ENCODE measurements at places on chromosomes 3 and 15.

DNA sequence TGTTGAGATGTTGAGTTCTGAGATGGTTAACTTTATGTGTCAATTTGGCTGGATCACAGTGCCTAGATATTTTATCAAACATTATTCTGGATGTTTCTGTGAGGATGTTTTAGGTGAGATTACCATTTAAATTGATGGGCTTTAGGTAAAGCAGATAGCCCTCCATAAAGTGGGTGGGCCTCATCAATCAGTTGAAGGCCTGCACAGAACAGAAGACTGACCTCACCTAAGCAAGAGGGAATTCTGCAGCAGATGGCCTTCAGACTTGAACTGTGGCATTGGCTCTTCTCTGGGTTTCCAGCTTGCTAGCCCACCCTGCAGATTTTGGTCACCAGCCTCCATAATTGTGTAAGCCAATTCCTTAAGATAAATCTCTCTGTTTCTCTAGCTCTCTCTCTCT is 260.4 kb upstream of the VEPH1 start:
- DNase-seq, result no peak

DNA sequence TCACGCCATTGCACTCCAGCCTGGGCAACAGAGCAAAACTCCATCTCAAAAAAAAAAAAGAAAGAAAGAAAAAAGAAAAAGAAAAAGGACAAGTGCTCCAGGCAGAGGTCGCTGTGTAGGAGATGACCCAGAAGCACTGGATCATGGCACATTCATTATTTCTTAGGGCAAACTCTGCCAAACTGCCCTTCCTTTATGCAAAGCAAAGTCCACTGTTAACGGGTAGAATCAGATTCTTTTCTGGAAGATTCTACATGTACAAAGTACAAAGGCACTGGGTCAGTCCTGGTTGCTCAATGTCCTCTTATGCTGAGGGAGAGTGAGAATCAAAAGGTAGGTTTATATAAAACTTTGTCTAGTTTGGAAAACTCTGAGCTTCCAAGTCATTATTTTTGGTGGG is 144.9 kb downstream of the FEZF2 start:
- DNase-seq, result no peak

DNA sequence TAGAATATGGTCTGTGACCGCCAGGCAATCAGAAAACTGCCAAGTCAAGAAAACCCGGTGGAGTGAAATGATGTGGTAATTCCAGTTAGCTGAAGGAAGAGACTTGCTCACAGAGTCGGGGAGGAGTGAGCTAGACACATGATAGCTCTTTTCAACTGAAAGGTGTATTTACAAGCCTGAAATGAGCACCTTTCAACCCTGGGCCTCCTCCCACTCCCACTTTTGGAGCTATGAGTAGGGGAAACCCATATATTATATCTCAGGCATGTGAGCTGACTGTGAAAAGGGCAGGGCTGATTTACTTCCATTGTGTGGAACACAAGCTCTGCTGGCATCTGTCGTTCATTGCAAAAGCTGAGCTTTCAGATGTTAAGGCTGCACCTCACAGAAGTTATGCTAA is 960.2 kb downstream of the TUSC7 start:
- no peak for DNase-seq

DNA sequence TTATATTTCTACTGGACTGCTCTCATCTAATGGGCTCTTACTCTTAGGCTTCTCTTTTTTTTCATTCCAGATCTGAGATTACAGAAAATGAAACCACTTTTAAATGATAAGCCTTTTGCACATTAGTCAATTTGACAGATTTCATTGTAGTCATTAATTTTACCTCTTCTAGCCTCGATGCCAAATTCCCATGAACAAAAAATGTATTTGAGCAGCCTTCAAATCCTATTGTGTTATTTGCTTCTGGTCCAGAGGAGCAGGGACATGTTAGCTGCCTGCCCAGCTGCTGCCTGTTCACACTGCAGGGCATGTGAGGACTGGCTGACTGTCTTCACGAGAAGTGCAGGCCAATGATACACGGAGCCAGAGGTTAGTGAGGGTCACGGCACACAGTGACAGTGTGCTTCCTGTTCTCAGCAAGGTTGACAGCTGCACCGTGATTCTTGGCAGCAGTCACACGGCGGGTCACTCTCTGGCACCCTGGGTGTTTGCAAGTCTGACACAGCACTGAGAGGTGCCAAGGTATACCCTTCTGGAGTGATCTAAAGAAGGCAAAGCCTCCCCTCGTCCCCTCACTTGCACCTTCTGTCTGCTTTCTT is 40.8 kb downstream of the KAT2B start:
- no peak for DNase-seq

GRCh38 chr15:68621535-68621934 is 42.7 kb downstream of the CORO2B start:
- DNase-seq, result no peak

GRCh38 chr3:134060561-134061385 is 31.0 kb upstream of the SLCO2A1 start:
- no peak for DNase-seq

GRCh38 chr3:180018543-180018942 is 18.2 kb downstream of the PEX5L start:
- no peak for DNase-seq

DNA sequence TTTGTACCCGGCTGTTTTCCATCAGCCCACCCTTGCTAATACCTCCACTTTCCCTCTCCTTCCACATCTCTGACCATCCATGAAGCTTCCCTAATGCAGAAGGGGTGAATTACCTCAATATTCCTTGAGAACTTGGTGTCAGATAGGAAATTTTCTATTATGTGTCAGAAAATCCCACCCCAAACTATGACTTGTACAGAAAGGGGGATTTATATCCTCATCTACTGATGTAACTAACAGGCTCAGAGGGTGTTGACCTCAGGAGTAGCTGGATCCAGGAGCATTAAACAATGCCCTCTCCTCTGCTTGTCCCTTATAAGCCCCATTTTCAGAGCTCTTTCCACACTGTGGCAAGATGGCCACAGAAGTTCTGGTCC is 242.8 kb upstream of the TLE3 start:
- no peak for DNase-seq

- no peak for DNase-seq
These were observed 1.5 kb downstream of the CCK start for GRCh38 chr3:42264399-42265058.

- no peak for DNase-seq
These were observed 9.6 kb downstream of the MCM2 start for GRCh38 chr3:127607675-127608361.

GRCh38 chr3:152444029-152444641 is 175.4 kb downstream of the MBNL1 start:
- DNase-seq, result peak; percentile 71

GRCh38 chr15:73952171-73952912 is 26.1 kb downstream of the LOXL1 start:
- DNase-seq, result no peak

DNA sequence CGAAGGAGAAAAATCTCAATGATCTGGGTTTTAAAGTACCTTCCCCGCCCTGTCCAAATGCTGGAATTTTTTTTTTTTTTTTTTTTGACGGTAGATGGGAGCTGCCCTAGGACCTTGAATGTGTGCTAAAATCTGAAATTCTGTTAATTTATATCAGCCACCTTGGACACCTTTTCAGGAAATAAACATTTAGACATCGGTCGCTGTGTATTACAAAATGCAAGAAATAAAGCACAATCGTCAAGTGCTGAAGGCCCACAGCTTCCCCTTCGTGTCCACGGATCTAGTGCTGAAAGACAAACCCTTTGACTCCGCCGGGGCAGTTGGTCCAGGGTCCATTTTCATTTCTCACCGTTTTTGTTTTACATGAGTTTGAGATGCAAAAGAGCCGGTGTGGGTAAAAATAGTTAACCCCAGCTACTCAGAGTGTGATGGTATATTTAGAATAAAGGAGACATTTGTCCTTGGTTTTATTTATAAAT is 90.2 kb upstream of the CHD2 start:
- DNase-seq, result peak; percentile 59

- peak; percentile 54 for DNase-seq
These were observed 2.8 kb downstream of the MAP4 start for GRCh38 chr3:48013288-48013980.

GRCh38 chr3:132071043-132071442 is 36.2 kb upstream of the CPNE4 start:
- DNase-seq, result no peak

DNA sequence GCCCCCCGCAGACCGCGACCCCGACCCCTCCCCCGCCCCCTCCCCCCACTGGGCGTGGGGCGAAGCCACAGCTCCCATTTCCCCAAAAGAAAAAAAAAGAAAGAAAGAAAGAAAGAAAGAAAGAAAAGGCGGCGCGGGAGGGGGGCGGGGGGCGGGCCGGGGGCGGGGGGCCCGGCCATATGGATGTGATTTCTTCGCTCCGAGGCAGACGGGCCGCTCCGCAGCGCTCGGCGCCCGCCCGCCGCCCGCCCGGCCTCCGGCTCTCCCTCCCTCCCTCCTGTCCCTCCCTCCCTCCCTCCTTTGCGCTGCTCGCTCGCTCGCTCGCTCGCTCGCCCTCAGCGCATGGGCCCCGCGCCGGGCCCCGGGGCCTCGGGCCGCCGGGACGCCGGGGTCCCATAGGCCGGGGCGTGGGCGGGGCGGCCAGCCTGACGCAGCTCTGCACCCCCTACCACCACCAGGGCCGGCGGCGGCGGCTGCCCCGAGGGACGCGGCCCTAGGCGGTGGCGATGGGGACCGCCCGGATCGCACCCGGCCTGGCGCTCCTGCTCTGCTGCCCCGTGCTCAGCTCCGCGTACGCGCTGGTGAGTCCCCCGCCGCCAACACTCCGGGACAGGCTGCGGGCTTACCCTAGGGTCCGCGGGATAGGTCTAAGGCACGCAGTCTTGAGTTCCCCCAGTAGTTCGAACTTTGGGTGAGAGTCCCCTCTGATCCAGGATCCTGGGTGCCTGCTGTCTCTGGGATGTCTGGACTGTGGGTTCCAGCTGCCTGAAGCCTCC is 5.7 kb downstream of the PTH1R start:
- DNase-seq, result no peak

GRCh38 chr3:13040361-13041074 is 32.7 kb downstream of the IQSEC1 start:
- DNase-seq, result no peak

DNA sequence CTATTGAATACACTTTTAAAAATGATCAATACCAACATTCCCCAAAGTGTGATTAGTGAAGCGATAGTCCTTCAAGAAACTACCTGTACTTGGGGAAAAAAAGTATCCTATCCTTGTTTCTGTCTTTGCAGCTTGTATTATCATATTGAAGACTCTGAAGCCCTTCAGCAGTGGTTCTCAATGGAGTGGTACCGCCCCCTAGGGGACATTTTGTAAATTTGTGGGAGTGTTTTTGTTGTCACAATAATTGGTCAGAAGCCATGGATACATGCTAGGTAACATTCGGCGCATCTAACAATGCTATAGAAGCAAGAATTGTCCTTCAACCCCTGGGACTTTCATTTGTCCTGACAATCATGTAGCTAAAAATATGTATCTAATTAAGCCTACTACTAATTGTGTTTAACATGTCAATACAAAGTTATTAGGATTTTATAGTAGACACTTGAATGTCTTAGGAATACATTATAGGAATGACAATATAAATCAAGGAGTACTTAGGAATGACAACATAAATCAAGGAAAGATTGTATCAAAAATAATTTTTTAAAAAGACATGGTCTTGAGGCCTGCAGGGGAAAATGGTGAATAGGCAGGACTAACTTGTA is 53.7 kb downstream of the NMD3 start:
- peak; percentile 47 for DNase-seq

GRCh38 chr3:129627350-129628168 is 21.1 kb upstream of the PLXND1 start:
- DNase-seq, result peak; percentile 80

All from ACHN (cell line).